Heart right ventricle (tissue), 16 donors: ENCODE measurements at places on chromosomes 13 and 19.

DNA sequence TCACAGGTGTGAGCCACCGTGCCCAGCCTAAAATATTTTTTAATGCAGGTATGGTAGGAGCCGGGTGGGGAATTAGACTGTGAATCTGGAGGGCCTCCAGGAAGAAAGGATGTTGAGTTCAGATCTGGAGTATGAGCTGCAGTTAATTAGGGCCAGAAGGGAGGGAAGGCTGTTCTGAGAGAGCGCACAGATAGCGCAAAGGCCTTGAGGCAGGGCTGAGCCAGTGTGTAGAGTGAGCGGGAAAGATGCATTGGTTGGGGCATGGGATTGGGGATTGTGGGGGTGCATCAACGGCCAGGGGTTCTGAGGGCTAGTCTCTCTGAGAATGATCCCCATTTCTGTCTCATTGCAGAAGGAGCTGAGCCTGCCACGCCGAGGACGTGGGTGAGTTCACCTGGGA lies 9.7 kb downstream of the MAST3 start:
- DNase-seq, result no peak

- DNase-seq, result no peak
Measured at GRCh38 chr19:16736709-16737108, 17.1 kb downstream of the NWD1 start.

- no peak for DNase-seq
Measured at GRCh38 chr19:7482584-7483439, 6.0 kb downstream of the PEX11G start.

- no peak for DNase-seq
Measured at GRCh38 chr19:1340681-1341469, 42.8 kb upstream of the NDUFS7 start.

DNA sequence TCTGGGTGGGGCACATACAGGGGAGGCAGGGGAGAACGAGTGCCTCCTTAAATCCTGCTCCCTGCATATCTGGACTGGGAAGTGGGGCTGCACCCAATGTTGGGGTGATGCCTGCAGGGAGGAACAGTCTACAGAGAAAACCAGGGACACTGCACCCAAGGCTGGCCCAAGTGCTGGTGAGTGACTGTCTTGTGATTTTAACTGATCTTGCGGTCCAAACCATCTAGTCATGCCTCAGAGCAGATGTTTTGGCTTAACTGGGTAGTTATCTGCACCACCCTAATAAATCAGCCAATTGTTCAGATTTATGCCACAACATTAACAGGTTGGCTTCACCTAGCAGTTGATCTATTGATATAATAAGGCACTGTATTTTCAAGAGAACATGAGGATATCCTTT lies 219.2 kb upstream of the IRS2 start:
- DNase-seq, result no peak

DNA sequence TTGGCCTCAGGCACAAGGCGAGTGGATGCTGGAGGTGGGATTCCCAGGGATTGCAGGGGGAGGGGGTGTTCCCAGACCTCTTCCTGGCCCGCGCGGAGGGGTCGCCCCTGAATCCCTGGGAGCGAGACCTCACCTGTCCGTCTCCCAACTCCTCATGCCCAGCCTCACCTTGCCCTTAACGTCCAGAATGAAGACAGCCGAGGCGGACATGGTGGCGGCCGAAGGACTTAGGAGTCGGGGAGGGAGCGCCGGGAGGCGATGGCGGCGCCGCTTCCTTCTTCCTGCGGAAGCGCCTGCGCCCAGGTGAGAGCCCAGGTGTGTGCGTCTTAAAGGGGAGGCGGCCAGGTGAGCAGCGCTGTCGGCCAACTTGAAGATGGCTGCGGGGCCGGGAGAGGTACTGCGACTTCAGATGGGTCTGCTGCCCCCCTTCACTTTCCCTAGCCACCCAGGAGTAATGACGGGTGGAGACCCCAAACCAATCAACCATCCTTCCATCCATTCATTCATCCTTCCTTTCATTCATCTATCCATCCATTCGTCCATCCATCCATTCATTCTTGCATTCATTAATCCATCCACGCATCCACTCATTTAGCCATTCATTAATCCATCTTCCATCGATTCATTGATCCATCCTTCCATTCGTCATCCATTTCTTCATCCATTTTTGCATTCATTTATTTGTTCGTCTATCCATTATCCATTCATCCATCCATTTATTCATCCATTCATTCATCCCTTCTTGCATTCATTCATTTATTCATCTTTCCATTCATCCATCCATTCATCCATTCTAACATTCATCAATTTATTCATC lies at the start of gene AP1M2:
TSS of gene AP1M2 (minus strand) at position 291 of the 817 bp plus-strand sequence. CDS start at position 210, 81 bp downstream.
- no peak for DNase-seq

DNA sequence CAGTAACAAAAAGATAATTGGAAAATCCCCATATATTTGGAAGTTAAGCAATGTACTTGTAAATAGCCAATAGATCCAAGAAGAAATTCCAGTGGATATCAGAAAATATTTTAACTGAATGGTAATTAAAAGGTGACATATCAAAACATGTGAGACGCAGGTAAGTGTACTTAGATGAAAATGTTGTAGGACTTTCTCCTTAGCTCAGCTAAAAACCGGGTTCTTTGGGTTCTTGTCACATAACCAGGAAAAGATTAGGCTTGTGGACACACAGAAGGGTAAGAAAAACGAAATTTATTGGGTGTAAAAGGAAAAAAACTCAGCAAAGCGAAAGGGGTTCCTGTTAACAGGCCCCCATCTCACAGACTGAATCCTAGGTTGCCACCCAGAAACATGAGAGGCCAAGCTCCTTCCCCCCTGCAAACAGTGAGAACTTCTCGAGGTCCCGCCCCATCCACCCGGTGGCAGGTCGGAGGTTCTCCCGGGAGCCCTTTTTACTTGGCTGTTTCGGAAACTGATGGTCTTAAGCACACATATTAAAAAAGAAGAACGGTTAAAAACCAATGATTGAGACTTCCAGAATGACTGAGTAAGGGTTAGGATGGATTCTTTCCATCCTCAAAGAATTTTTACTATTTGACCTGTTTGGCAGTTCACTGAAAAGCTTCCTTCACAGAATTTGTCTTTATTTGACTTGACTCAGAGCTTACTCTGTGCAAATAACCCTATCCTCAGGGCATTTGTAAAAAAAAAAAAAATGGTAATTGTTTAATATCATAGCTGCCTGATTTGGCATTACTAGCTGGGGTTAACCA lies 3.1 kb upstream of the CCDC70 start:
- DNase-seq, result no peak

DNA sequence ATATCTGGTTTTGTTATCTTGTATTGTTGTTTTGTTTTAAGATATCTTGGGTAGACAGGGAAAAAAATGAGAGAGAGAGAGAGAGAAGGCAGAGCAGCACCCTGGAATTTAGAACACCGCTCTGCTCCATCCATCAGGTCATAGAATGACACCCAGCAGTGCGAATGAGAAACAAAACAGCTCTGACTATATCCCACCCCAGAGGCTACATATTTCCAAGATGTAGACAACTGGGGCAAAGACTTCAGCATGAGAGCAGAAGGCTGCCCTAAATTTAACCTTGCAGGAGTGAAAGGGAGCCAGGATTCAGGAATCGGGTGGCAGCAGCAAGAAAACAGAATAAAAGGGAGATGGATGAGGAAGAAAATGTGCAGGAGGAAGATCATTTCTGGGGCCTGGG lies 46.5 kb downstream of the TNFSF13B start:
- DNase-seq, result no peak
